Activated naive CD4-positive, alpha-beta T cell treated with anti-CD3 and anti-CD28 coated beads, Interleukin-2, amount 10 ng/mL, durations not matched to agents 7 days and 5 days (primary cell): ENCODE measurements at places on chromosomes 2 and 18.

DNA sequence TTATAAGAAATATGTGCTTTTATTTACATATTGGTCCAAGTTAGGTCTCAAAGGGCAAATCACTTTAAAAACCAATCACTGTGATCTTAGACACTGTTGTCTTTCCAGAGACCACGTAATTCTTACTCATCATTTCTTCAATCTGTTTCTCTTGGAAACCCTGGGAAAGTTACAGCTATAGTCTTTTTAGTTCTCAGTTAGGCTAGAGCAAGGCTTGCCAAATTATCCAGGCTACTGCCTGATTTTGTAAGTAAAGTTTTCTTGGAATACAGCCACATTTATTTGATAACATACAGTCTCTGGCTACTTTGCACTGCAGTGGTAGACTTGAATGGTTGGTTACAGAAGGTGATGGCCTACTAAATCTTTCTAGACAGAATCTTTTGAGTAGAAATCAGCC is 106.0 kb downstream of the KIAA1328 start:
- DNase-seq, result no peak

DNA sequence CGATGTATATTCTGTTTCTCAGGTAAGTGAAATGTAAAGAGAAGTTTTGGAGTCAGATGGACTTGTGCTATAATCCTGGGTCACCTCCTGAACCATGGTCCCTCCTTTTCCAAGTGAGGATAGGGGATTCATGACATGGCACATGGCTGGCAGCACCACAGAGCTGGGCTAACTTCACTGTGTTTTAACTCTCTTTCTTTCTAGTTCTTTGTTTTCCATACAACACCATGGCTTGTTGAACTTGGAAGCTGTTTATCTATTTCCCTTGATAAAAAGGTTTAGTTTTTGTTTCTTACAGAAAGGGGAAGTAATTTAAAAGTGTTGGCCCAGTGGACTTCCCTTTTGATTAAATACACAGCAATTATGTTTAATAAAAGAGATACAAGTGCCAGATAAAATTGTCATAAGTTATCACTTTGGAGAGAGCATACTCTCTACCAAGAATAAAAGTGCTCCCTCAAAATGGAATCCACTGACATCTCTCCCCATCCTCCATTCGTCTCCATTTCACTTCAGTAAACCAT is 90.4 kb downstream of the PLCL1 start:
- DNase-seq, result no peak

DNA sequence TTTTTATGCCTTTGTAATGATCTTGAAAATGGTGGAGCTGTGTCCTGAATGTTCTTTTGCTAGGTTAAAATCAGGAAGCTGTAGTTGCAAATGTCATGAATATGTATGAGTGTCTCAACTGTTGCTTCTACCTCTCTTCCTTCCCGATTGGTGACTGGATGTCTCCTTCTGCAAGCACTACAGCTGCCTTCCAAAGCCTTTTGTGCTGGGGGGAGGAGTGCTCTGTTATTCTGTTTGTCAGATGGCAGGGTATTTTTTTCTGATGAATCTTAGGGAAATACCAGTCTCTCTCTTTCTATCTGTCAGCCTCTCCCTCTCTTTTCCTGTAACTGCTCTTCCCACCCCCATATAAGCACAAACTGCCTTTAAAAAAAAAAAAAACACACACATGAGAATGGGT is 1396.3 kb upstream of the CELF4 start:
- DNase-seq, result no peak

DNA sequence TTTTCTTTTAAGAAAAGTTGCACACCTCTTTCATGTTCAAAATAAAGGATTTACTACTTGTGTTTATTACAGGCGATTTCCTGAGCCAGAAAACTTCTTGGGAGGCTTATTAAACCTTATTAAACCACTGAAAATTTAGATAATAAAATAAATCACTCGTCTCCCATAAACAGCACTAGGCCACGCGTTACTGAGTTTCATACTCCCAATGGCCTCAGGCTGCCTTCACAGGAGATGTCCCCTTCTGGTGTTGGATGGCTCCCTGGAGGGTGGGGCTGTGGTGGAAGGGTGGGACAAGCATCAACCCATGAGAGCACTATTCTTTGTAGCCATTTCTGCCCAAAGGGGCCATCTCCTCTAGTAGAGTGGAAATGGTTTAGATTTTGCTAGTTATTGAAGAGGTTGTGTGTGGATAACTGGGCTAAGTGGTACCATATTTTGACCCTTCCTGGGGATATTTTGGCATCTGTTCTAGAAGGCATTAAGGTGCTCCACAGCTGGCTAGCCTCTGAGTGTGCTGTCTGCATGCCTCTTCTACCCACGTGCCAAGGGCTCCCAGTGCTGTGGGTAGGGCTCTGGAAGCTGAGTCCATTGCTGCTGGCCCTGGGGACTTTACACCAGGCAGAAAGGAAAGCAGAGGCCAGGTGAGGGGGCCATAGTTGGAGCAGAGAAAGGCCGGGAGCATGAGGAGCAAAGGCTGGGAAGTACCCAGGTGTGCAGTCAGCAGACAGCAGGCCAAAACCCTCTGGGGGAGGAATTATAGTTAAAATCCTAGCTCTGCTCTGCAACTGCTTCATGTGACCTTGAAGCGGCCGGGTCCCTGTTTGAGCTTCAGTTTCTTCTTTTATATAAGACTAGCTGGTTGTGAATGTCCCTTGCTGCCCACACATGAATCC is 121.7 kb upstream of the SMAD2 start:
- DNase-seq, result no peak

GRCh38 chr2:2562867-2563266 is 231.8 kb upstream of the MYT1L start:
- no peak for DNase-seq

- peak; percentile 64 for DNase-seq
Observed at GRCh38 chr18:79517341-79517740, 121.6 kb downstream of the NFATC1 start.

GRCh38 chr2:12819103-12819475 is 102.4 kb downstream of the TRIB2 start:
- DNase-seq, result no peak

DNA sequence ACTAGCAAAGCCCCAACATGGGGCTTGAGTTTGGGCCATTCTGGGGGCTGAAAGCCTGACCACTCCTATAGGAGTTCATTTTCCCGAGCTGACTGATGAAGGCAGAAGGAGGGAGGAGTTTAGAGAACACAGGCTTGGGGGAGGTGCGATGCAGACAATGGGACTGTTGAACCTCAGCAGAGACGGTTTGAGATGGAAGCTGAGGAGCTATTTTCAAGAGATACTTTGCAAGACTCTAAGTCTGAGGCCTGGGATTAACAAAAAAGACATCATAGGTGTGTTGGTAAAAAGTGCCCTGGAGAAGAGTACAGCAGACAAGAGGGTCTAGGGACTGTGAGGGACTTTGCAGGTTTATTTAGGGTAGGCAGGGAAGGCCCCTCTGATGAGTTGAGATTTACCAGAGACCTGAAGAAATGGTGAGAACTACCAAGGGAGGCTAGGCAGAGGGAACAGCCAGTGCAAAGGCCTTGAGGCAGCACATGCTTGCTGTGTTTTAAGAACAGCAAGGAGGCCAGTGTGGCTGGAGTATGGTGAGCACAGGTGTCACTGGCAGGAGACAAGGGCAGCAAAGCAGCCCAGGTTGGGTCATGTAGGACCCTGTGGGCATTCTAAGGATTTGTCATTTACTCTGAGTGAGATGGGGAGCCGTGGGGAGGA is 31.6 kb downstream of the PCBP1 start:
- no peak for DNase-seq

DNA sequence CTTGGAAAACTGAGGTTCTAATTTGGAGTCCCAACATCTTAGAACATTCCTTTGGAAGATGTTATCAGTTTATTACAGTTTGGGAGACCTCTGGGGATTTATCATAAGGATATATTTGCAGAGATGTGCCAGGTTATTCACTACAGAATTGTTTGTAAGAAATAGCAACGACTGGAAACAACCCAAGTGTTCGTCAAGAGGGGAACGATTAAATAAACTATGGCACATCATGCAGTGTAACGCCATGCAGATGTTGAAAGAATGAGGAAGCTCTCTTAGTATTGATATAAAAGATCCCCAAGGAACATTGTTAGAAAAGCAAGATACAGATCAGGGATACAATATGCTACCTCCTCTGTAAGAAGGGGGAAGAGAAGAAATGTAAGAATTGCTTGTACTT is 210.6 kb downstream of the TMEM247 start:
- DNase-seq, result no peak

DNA sequence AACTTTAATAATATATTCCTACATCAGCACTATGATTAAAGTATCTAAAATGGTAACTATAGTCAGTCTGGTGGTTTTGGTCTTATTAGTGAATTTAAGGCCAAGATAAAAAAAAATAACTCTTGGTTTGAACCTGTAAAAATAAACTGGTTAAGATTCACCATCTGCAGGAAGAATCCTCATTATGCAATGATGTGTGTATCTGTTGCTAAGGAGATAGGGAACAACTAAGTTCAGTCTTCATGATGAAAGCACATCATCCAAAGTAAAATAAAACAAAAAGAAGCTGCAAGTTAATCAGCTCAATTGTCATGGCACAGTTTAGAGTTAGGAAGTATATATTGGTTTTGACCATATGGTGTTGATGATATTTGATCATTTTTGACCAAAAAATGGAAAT is 466.0 kb downstream of the NYAP2 start:
- DNase-seq, result no peak

GRCh38 chr2:105880637-105881036 is 135.9 kb downstream of the NCK2 start:
- DNase-seq, result no peak

- DNase-seq, result no peak
Observed at GRCh38 chr2:55038428-55038827, 11.8 kb downstream of the RTN4 start.

- no peak for DNase-seq
Observed at GRCh38 chr2:129396980-129397599, 582.4 kb upstream of the RAB6C start.

- peak; percentile 53 for DNase-seq
Observed at GRCh38 chr2:148876595-148877402, 1.8 kb downstream of the KIF5C start.

DNA sequence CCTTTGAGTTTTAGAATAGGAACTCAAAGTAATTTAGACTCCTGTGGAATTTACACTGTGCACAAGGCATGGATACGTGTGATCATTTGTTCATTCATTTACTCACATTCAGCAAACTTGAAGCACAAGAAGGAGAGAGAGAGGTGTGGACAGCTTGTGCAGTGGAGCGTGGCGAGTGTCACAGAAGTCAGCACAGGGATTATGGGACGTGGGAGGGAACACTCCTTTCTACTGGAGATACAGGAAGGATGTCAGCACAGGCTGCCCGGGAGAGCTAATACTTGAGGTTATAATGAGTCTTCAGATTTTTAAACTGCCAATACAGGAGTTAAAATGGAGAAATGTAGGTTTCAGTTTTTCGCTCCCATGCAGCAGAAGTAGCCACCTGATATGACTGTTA is 7.0 kb downstream of the FAM228A start:
- no peak for DNase-seq

DNA sequence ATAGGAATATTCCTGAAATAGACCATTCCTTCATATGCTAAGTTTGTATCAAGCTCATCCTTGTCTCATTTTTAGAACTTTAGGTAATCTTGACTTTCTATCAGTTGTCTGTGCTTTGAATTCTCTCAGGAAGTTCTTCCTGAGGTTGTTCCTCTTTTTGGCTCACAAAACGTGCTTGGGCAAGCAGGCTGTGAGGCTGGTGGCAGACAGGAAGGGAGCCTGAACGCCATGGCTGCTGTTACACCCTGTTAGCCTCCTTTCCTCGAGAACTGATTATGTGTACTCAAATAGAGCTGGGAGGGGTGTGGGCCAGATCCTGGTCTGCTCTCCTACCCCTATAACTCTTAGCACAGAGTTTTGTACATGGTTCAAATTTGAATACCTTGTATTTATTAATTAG is 136.4 kb upstream of the CELF4 start:
- no peak for DNase-seq

DNA sequence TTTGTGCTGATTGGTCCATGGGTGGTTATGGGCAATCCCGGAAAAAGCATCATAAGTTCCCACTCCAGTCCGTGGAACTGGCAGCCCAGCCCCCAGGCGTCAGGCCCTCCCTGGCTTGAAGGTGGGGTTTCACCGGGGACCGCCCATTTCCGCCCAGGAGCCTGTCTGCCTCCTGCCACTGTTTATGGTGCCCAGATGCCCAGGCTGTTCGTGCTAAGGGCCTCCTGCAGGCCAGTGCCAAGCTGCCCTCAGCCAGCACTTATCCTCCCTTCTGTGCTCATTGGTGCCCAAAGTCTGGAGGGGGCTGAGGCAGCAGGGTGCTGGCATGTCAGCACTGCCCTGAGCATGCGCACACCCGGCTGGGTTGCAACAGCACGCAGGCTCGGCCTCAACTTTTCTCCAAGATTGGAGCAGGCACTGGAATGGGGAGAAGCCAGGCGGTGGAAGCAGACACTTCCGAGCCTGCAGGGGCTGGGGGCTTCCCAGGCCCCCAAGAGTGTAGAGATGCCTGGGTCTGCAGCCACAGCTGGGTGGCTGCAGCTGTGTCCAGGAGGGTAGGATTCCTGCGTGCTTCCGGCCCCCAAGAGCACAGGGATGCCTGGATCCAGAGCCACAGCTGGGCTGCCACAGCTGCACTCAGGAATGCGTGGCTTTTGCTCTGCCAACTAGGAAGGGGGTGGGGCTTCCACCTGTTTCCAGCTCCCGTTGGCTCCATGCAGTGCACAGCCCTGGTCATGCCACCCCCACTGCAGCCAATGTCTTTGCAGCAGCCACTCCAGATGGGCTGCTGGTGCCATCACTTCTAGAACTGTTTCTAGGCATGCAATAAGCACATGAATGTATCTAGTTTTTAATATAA is 74.0 kb downstream of the AGPS start:
- no peak for DNase-seq

GRCh38 chr2:64260817-64261216 is 116.6 kb upstream of the PELI1 start:
- peak; percentile 47 for DNase-seq

DNA sequence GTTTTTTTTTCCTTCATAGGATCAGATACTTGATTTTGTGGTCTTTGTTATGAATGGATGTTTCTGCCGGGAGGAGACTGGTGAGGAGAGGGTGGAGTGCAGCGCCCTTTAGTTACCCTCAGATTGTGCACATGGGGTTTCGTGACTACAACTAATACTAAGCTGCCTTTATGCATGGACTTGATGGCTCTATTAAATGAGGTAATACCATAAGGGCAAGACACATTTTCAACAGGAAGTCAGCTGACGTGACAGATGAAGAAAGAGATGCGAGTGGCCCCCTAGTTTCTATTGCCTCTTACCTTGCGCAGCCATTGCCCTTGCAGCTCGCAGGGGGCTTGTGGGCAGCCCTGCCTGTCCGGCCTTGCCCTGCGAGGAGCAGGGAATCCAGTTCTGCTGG is 24.4 kb downstream of the ZNF407 start:
- no peak for DNase-seq

DNA sequence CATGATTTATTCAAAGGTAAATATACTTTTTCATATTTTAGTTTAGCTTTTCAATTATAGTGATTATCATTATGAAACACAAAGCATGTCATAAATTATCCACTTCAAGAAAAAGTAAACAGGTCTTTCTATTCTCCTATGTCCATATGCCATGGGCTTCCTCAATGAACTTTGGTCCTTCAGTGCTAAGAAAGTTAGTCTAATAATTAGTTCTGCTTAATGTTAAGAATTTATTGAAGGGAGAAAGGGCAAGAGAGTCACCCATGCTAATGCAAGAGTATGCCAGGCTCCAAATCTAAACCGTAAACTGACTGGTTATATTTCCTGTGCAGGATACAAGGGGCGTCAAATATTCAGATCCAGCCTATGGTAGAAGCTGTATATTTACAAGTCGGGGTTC is 96.2 kb downstream of the GORASP2 start:
- DNase-seq, result no peak
